ENCODE measurements at places on chromosomes 7 and 10. TPM values are rescaled to one million over a fixed set of nuclear protein-coding genes. Genes with fewer than 3 reads are reported as not detected.
A peak's percentile ranks its signal among the peaks of the same experiment; 100 is the strongest.

NRG3 gene
- total RNA-seq = 0.31 TPM

DNA sequence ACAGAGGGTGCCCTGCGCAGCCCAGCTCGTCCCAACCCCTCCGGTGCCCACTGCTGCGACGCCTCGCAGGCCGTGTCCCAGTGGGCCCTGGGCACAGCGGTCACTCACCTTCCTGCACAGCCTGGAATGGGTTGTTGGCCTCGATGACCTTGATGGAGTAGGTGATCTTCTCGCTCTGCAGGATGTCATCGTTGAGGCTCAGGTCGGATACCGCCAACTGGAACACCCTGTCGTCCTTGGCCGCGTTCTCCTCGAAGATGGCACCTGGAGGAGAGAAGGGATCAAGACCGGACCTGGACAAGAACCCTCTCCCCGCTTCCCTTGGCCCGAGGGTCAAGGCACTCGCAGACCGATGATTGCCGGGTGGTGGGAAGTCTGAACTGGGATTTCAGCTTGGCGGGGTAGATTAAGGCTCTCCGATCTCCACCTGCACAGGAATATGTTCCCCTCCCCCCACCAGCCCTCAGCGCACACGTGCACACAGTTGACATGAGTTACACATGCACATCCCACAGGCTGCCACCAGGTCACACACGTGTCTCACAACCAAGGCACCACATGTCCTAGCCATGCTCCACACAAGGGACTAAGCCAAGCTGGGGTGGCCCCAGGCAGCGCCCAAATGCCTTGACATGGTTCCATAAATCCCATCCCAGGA is 2.6 kb downstream of the GRID1 start:
- DNase-seq = no peak

DNA sequence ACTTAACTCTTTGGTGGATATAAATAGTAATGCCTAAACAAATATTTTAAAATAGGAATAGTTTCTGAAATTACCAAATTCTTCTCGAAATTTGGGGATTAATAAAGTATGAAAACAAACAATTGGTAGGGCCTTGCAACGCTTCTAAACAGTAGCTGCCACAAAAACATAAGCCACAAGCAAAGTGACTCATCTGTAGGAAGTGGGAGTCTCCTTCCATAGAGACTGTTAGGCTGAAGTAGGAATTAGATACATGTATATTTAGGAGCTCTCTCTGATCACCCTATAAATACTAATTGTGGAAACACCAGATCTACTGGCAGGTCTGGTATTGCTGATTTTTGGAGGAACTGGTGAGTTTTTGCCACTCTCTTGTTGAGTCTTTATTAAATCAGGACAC is 5.7 kb upstream of the LMOD2 start:
- no peak for DNase-seq

DNA sequence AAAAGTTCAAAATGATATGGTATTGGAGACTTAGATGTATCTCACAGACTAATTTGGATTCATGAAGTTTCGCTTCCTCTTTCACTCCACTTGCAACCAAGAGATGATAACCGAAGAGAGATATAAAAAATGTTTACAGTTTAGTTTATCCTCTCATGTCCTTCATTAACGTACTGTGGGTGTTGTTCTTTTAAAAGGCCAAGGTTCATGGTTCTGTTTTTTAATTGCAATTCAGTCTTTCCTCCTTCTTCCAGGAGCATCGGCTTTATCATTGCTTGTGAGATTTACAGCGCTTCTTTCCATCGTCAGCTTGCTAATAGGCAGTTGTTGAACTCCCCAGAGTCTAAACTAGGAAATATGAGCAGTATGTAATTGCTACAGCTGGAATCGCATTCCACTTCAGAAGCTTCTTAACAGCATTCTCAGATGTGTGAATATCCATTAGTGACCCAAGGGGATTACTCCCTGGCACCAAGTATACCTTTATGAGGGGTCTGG is 75.9 kb upstream of the HGF start:
- DNase-seq = peak; percentile 34

DNA sequence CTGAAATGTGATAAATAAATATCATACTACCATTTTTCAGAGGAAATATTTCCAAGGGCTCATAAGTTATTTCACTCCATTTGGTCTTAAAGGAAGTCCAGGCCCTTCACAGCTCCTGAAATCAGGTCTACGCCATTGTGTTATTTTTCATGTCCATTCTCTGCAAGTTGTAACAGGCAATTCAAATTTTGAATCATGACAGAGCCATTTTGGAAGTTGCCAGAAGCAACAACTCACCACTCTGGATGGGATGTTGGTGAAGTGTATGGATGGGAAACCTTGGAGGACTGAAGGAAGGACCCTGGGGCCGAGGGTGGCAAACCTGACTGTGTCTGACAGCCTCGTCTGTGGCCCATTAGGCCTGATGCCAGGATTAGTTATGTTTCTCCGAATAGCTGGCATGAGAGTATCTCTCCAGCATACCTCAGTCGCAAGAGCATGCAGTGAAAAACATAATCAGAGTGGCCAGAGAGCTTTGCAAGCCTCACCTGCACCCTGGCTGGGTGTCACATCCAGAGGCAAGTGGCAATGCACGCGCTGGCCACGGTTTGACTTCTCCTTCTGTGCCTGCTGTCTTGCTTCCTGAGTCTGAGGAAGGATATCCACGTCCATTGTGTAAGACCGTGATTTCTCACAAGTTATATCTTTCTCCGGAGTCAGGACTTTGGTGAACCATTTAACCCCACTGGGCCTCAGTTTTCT is 87.1 kb downstream of the NRP1 start:
- DNase-seq = no peak

SPAG6 gene
- total RNA-seq = 0.82 TPM

SLC26A3 gene
- not detected for total RNA-seq

MMRN2 gene
- 53.6 TPM for total RNA-seq

DNA sequence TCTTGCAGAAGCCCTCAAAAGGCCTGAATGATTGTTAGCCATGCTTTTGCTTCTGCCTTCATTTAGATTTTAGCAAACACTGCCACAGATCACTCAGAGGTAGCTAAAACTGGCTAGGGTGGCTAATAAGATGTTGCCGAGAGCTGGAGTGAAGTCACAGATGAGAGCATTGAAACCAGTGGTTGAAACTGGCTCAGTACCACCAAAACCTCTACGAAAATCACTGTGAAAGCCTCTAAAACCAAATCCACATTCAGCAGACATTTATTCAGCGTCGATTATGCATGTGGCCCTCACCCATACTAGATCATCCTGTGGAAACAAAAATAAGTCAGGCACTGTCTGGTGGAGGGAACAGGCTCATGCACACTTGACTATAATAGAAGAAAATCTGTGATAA is 50.8 kb downstream of the PIK3CG start:
- DNase-seq = no peak

DNA sequence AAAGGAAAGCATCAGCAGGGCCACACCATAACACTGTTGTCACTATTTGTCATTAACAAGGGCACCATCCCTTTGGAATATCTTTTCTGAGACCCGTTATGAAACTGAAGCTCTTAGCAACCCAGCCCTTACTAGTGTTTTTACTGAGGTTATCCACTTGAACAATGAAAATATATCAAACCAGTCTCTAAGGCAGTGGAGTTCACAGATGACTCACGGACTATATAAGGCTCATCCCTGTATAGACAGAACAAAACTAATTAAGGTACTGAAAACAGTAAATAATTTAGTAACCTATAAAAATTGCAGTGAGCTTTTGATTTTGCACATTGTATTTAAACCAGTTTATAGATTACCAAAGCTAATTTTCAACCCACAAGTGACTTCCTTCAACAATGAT is 196.0 kb downstream of the ELAPOR2 start:
- DNase-seq = no peak

DNA sequence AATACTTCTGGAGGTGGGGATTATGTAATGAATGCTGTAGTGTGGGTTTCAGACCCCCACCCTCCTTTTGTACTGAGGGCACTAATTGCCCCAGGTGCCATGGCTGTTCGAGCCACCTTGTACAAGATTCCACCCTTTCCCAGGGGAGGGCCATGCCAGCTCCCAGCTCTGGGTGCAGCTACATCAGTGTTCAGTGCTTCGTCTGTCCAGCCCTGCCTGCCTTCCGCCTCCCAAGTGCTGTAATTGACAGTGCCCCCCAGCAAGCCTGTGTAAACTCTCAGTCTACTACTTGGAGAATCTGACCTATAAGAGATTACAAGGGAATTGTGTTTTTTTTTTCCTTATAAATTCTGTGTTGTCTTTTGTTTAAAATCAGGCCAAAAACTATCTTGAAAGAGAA is 33.0 kb downstream of the GTF2I start:
- DNase-seq = no peak

DNA sequence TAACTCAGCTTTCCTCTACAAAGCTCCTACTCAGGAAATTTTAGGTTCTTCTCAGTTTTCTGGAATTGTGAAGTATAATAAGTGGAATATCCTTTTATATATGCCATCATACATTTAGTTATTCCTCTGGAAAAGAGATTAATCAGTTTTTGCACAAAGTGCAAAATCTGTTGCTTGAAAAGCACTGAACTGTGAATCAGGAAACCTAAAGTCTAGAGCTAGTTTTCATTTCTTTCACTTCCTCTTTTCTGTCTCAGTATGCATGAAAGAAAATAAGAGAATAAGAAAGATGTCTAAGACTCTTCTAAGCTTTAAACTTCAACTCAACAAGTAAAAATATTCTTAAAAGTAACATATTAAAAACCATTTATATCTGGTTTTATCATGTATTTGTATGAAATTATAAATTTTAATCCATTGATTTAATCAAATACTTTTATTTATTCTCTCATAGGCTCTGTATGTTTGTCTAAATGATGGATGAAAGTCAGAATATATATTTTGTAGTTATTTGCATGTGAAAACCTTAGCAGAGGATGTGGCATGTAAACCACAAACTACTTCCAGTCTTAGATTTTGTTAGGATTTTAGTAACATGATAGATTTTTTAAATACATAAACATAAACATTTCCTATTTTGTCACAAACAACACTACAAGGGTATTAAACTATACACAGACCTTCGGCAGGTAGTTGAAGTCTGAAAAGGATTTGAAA is 1073.0 kb downstream of the XPNPEP1 start:
- no peak for DNase-seq

DNA sequence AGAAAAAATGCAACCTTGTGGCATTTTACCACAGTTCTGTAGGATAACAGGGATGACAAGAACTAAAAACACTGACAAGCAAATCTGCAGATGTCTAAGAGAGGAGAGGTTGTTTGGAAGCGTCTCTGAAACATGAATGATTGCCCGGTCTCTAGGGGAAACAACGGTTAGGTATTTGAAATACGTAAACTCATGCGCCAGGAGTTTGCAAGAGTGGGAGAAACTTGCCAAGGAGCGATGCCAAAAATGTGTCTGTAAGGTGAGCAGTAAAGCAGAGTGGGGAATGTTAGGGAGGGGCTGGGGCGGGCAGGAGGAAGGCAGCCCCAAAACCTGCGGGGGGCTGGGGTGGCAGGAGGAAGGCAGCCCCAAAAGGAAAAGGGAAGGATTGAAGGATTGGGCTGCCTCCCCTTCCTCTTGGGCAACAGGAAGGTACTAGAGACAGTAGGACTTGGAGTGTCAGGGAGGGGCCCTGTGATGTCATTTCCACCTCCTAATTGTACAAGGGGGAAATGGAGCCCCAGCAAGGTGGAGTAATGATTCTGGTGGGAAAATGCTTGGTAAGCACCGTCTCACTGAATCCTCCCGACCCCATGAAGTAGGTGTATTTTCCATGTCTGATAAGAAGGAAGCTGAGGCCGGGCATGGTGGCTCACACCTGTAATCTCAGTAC is 33.2 kb upstream of the PLEKHA1 start:
- DNase-seq = peak; percentile 77

- DNase-seq = no peak
Observed at GRCh38 chr10:127935071-127935561, 28.2 kb downstream of the PTPRE start.

GRCh38 chr7:155802906-155803417 is 9.3 kb downstream of the SHH start:
- no peak for DNase-seq

ATG9B gene
- 25.8 TPM for total RNA-seq

- DNase-seq = no peak
Observed at GRCh38 chr7:112232212-112232978, 25.9 kb downstream of the ZNF277 start.

DNA sequence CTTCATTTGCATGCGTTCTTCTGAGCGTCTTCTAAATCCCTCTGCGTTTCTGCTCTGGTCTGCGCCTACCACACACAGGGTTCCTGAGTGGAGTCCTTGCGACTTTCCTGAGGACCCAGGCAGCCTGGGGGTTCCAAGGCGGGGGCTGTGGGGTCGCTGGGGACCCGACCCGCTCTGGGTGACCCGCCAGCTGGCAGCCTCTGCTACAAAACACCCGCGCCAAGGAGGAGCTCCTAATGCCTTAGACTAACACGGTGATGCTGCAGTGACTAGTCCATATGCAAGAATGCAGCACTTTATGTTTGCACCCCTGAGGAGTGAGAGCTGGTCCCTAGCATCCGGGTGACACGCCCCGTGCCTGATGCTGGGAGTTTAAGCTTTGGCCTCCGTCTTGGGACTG is 367.0 kb upstream of the POM121L12 start:
- DNase-seq = no peak

Data from tongue (tissue), 3 donors.